ENCODE measurements at places on chromosomes 2 and 18.

DNA sequence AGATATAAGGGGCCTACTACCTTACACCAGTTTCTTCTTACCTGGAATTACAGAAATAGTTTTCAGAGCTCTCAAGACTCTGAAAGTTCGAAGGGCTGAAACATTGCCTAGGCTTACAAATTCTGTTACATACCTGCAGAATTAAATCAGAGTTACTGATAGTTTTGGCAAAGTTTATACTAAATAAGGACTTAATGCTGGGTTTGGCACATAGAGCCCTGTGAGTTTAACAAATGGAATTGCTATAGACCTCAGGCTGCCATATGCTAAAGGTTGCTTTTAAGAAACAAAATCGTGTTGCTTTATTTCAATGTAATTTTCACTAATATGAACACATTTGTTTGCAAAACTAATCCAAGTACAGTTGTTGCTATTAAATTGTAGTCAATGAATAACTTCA is 40.1 kb downstream of the SCN3A start:
- DNase-seq: no peak

DNA sequence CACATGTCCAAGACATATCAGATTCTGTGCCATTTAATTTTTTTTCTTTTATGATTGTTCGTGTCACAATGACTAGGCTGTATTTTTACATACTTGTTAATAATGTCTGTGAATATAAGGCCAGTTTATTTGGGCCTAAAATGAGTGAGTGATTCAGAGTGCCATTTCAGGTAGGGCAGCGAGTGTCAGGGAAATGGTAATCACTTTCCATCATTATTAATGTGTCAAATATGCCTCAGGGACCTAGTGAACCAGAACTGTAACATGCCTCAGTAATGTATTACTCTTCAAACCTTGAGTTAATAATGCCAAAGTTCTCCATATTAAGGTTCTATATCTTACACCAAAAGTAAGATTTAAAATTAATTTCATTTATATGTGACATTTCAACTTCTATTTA is 8.6 kb downstream of the FAM171B start:
- peak; percentile 23 for DNase-seq

DNA sequence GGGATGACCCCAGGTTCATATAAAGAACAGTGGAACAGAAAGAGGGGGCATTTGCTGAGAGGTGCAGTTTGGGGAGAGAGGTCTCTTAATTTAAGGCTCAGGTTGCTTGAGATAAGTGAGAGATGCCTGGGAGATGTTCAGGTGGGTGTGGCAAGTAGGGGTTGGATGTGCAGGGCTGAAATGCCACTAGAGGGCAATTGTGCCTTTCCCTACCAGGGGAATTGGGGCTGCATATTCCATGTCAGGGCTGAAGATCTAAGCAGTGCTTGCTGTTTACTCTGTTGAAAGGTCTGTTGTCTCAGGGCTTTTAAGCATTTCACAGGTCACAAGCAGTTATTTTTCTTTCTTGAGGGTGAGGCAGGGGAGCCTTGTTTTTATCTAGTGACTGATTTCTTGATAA is 7.8 kb downstream of the CCDC85A start:
- peak; percentile 87 for DNase-seq

DNA sequence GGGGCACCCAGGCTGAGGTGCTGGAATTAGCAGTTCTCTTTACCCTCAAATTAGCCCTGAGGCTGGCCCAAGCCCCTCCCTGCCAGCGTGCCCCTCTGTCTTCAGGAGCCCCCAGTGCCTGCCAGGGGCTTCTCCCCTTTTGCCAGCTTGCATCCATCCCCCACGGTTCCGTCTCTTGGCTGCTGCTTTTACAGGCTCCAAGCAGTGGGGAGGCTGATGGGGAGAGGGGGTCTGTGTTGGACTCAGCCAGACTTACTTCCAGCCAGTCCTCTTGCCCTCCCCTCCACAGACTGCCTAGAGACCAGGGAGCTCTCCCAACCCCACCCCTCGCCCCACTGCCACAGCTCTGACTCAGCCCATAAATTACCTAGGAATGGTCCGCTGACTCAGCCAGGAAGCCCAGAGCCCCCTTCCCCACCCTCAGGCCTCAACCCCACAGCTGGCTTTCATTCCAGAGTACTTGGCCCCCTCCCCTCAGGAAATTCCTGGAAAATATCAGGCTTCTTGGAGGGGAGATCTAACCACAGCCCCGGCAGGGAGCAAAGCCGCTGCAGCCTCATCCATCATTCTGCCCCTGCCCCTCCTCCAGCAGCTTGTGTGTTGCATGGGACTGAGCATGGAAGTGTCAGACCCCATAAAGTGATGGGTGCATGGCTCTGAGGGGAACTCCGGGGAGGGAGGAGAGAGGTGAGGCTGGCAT is 184.6 kb downstream of the ZFP36L2 start:
- peak; percentile 65 for DNase-seq
